Pons (tissue), 1 donor: ENCODE measurements at places on chromosomes 13 and 19.

DNA sequence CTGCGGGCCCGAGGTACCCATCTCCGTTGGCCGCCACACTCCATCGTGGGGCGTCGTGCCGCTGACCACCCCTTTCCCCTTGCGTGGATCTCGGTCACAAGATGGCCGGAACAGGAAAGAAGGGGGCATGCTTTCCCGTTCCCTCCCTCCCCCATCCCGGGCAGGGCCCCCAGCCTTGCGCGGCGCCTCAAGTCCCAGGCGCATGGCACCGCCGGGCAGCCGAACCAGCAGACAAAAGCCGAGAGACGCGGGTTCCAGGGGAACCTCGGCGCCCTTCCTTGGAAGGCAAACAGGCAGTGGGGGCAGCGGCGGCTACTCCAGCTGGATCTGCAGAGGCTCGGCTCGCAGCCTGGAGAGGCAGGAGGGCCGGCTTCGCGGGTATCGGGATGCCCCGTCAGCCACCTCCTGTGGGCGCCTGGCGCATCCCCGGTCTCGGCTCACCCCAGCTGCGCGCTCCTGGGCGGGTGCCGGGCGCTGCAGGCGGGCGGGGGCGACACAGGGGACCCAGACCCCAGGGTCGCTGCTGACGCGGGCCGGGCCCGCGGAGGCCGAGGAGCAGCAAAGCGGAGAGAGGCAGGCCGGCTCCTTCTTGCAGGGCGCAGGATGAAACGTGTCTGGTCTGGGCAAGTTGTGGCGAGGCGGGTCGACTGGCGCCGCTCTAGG lies 439 bp downstream of the DZIP1 start:
- DNase-seq, result no peak

- no peak for DNase-seq
These were observed 23.4 kb downstream of the MED26 start for GRCh38 chr19:16604615-16605014.

GRCh38 chr19:2246801-2247361 lies 2.2 kb upstream of the AMH start:
- DNase-seq, result no peak

GRCh38 chr13:113836768-113837559 lies 26.9 kb downstream of the GAS6 start:
- DNase-seq, result no peak

GRCh38 chr13:48731957-48732569 lies 78.3 kb downstream of the CYSLTR2 start:
- no peak for DNase-seq

GRCh38 chr19:39557811-39558623 lies 18.1 kb upstream of the EID2 start:
- no peak for DNase-seq

- no peak for DNase-seq
These were observed 63.8 kb downstream of the VWA8 start for GRCh38 chr13:41897126-41897525.

- no peak for DNase-seq
These were observed 22.0 kb downstream of the HDGFL2 start for GRCh38 chr19:4493929-4494690.

DNA sequence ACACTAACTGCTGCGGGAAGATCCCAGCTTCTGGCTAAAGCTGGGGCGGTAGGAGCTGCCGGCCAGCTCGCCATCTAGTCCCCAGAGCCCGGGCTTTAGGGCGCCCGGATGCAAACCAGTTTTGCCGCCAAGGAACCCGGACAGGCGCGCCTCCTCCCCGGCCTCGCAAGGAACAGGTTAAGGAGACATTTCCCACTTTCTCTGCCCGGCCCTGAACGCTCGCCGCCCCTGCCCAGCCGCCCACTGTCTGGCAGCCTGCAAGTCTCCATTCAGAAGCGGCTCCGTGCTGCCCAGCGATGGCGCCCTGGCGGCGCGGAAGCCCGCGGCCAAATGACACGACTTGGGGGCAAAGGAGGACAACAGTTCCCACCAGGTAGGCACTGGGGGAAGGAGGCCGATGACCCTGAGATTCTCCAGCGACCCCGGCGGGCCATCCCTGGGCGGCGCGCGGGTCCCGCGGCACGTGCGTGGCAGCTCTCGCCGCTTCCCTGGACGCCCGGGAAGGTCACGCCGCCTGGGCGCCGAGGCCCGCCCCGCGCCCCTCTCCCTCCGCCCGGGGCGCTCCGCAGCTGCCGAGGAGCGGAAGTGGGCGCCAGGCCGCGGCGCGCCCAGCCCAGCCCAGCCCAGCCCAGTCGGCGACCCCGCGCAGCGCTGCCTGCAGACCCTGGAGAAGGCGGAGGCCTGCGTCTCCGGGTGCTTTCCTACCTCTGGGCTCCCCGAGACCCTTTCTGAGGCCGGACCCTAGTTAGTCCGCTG lies 42.2 kb upstream of the HNRNPA1L2 start:
- no peak for DNase-seq

- no peak for DNase-seq
These were observed 181.9 kb downstream of the NDFIP2 start for GRCh38 chr13:79662882-79663281.

- no peak for DNase-seq
These were observed 237.4 kb downstream of the RGCC start for GRCh38 chr13:41694545-41695301.

GRCh38 chr13:68588623-68589022 lies 1358.5 kb upstream of the PCDH9 start:
- no peak for DNase-seq

DNA sequence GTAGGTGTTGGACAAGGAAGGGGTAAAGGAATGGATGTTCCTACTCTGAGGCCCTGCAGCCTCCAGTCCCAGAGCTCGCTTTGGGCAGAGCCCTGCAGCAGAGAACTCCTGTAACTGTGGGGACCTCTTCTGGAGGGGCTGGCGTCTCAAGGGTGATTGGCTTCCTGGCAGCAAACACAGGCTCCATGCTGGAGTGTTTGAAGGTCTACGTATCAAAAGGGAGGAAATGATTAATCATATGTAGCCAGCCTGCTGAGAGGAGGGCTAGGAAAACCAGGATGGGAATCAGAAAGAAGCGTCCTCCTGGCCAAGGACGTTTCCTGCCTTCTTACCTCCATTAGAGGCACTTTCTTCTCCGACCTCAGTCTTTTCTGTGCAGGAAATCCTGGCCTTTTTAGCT lies 208.5 kb downstream of the TSHZ3 start:
- DNase-seq, result no peak
